ENCODE measurements at places on chromosomes 2 and 18.
A peak's percentile ranks its signal among the peaks of the same experiment; 100 is the strongest.

DNA sequence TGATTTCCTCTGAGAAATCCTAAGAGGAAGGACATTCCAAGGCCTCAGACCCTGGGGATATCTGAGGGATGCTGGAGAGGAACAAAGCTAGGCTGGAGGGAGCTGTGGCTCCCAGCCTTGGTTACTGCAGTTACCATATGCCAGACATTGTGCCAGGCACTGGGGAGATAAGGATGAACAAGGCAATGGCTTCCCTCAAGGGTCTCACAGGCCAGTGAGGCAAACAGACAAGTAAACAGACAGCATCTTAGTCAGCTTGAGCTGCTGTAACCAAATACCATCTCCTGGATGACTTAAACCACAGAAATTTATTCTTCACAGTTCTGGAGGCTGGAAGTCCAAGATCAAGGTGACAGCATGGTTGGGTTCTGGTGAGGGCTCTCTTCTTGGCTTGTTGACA is 91.8 kb downstream of the SKA1 start:
- no peak for DNase-seq

DNA sequence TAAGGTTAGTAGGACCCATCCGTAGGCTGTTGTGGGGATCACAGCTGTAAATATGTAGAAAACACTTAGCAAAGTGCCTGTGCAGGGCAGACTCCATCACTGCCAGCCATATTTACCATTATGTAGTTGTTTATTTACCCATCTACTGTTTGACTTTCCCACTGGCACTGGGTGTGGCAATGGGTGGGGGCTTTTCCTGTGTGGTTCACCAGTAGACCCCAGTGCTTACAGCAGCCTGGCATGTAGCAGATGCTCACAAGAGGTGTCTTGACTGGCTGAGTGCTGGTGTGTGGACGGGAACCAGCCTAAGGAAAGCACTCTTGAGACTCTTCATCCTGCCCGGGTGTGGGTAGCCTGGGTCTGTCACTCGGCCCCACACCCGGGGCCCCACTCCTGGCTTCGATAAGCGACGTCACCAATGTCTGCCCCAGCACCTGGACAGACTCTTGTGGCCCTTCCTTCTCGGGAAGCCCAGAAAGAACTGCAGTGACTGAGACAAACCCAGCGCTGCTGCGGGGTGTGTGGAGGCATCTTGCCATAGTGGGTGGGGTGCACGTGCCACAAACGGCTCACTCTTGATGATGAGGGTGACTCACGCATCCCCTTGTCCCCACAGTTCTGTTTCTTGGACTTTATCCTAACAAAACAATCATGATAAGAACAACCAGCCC is 78.3 kb downstream of the HDAC4 start:
- peak; percentile 87 for DNase-seq

DNA sequence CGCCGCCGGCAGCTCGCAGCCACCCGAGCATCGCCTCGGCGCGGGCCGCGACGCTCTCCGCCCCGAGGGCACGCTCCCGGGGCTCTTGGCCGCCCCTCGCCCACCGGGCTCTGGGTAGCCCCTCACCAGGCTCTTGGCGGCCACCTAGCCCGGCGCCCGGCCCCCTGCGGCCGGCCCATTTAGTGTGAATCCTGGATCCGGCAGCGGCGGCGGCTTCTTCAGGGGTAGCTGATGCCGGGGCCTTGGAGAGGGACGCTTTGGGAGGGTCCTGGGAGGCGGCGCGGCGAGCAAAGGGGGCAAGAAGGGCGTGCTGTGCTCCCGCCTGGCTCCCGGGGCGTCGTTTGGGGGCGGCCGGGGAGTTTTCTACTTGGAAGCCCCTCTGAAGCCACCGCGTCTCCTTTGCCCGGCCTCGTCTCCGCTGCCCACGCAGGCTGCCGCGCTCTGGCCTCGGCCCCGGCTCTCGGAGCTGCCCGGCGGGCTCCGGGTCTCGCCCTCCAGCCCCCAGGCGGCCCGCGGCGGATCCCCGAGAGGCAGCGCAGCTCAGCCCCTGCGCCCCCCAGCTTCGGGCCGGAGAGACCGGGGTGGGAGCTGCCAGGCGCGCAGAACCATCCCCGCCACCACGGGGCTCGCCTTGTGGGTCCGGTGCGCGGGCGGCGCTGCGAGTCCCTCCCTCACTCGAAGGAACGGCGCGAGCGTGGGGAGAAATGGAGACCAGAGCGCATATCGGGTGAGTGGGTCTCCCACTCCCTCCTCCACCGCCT is 509 bp downstream of the PIEZO2 start:
- DNase-seq = no peak

DNA sequence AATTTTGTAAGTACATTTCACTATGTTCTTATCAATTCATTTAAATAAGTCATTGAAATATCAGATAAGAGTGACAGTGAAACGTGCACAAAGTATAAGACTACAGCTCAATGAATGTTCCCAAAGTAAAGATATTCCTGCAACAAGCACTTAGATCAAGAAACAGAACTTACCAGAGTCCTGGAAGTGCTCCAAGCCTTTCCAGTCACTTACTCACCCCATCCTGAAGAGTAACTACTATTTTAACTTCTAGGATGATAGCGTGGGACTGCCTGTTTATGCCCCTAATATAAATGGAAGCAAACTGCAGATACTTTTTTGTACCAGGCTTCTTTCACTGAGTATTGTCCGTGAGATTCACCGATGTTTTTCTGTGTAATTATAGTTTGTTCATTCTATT is 768.9 kb downstream of the SLC4A3 start:
- peak; percentile 38 for DNase-seq

- no peak for DNase-seq
Measured at GRCh38 chr2:40260437-40260836, 191.5 kb downstream of the SLC8A1 start.

DNA sequence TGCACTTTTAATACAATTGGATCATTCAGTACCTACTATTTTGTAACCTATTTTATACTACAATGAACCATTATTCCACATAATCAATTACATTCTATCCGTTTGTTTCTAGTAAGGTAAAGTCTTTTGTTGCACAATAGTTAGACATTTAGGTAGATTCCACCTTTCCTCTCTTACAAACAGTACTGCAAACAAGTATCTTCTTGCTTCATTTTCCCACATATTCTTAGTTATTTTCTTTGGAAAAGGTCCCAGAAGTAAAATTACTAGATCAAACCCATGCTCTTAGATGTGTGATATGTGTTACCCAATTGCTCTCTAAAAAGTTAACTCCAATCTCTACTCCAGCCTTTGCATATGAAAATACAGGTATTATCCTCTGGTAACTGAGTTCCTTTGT is 49.6 kb downstream of the SPIRE1 start:
- peak; percentile 51 for DNase-seq

GRCh38 chr2:231557571-231558217 is 27.4 kb upstream of the NMUR1 start:
- DNase-seq = peak; percentile 73

GRCh38 chr2:120283649-120284048 is 31.0 kb downstream of the RALB start:
- DNase-seq = no peak

DNA sequence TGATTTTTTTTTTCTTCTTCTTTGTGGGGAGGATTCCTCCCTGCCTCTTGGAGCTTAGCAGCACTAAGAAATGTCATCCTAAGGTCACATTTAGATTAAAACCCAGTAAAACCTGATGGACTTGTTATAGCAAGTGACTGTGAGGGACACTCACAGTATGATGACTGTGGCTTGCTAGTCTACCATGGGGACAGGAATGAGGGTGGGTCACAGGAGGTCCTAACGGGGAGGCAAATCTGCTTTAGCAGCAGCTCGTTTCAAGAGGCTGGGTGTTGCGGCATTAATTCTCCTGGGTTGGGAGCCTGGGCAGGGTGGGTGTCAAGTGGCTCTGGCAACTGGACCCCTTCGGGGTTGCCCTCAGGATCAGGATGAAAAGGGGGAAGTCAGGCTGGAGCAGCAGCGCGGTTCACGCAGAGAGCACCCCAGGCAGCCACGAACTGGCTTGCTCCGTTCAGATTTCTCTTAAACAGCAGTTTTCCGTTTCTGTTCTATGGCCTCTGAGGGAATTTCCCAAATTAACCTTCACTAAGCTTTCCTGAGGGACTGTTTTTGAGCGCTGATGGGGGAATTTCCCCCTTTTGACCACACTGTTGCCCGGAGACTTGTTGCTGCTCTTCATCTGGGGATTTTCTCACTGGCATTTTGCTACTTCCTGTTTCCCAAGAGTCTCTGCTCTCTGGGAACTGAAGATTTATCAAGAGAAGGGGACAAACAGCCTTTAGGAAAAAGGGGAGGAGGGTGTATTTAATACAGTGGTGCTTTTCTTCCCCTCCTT is 59.8 kb upstream of the PELI1 start:
- DNase-seq = no peak

DNA sequence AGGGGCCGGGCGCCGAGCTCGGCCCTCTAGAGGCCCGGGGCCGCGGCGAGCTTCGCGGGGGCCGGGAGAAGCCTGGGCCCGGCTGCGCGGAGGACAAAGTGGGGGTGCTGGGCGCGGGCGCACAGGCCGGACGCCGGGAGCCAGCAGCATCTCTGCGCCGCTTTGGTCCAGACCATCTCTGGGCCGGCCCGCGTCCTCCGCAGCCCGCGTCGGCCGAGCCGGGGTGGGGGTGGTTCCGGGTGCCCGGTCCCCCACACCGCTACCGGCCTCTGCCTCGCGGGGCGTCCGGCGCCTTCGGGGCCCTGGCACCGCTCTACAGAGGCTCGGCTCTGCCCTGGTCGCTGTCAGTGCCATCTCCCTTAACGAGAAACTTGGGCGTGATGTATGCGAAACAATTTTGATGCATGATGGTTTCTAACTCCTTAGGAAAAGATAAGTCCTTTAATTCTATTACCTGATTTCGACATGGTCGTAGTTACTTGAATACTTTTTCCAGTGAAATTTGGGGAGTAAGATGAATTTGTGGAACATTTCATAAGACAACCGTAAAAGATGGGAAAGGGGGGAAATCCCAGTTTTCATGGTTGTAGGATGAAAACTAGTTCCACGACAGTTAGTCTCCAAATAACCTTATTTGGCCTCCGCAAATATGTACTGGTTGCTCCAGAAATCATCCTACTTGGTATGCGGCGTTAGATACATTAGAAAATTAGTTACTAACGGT is 562 bp downstream of the TWSG1 start:
- DNase-seq = no peak

DNA sequence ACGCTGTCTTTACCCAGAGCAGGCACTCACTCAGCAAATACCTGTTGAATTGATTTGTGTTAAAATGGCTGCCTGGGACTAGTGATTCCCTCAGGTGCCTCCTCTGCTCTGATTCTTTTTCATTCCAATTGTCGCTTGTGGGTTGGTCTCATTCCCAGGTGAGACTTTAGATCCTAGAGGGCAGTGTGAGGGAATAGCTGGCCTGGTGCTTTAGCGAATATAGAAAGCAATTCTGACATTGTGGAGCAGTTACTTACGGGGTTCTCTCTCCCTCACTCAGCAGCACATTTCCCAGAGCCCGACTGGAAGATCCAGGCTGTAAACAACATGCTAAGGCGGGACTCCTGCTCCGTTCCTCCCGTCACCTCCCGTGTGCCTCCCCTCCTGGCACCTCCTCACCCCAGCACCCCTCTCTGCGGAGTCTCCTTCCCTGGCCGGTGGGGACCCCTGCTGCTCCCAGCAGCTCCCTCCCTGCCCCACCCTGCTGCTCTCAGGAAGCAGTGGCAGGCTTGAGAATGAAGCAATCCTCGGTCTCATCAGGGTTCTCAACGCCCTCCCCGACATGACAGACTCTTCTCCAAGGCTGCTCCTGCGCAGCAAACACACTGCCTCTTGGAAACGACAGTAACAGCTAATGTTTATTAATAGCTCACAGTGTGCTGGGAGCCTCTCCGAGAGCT is 26.9 kb downstream of the CELF4 start:
- DNase-seq = no peak

GRCh38 chr18:58251416-58251815 is 207.4 kb downstream of the NEDD4L start:
- no peak for DNase-seq

- no peak for DNase-seq
Measured at GRCh38 chr2:69114534-69114933, 101.6 kb downstream of the ANTXR1 start.

DNA sequence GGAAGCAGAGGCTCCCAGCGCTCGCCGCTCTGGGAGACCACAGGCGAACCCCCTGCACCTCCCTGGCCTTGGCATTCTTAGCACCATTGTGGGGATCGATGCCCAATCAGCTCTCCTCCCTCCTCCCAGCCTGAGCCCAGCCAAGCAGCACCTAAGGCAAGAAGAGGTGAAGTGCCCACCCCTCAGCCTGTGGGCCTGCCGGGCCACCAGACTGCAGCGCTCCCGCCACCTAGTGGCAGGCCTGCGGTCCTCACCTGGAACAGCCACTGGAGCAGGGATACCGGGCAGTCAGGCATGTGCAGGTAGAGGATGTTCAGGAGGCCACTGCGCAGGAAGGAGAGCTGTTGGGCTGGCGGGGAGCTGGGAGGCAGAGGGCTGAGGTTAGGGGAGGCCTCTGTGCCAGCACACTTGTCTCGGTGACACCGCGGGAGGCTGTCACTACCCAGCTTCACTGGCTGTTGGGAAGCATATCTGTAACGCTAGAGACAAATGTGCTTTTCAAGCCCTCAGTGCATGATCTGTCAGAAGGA is 35.2 kb downstream of the FAM178B start:
- peak; percentile 33 for DNase-seq

GRCh38 chr18:22682720-22683119 is 250.4 kb upstream of the RBBP8 start:
- no peak for DNase-seq

DNA sequence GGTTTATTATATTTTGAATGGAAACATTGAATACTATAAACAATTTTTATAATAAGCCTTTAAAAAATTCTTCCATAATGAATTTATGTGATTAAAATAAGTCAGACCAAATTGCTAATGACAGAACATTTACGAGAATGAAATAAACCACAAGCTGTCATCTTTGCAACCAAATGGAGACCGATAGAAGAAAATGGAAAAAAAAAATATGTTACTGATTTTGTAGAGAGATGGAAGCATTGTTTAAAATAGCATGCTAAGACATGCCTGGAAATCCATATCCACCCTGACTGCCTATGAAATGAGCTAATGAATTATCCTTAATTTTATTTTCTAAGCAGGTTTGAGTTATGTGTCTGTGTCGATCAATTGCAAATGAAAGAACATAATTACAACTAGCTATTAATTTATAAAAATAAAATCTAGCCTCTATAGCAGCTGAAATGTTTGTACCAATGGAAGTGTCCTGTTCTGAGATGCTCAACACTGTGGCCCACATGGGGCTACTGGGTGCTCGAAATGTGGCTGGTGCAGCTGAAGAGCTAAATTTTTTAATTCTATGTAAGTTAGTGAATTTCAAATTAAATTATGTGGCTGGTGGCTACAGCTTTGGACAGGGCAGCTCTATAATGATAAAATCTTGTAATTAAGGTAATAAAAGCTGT is 832.8 kb downstream of the RNF144A start:
- DNase-seq = no peak

DNA sequence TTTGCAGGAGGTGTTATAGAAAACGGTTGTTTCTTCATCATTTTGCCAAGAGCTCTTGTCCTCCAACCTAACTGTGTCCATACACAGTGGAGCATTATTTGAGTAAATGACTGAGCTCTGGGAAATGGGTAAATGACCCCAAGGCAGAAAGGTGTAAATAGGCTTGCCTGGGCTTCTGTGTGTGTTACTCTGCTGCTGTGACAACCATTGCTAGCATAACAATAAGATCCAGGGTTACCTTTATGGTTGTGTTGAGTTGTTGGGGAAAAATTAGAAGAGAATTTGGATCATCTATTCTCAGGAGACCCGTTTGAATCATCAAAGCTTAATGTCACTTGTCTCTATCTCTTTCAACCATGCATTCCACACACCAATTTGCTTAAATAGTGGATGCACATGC is 672.7 kb downstream of the DPP10 start:
- DNase-seq = no peak
